ENCODE measurements at places on chromosomes 12 and 14.

- no peak for DNase-seq
Observed at GRCh38 chr12:22173177-22173576, 127.2 kb downstream of the CMAS start.

DNA sequence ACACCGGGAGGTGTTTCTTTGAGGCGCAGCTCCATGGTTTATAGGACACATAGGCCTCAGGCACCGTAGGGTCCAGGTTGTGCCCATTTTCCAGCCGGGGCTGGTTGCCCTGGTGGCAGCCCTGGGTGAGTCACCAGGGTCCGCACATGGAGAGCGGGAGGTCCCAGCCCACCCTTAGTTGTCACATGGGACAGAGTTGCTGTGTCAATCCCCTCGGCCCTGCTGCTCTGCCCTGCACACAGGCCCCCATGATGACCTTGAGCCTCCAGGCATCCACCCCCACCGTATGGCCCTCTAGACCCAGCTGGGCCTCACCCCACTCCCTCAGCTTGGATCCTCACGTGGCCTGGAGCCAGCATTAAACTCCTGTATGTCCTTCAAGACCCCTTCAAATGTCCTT is 7.7 kb downstream of the TRMT61A start:
- DNase-seq: no peak

- no peak for DNase-seq
Observed at GRCh38 chr12:64635356-64635998, 25.2 kb downstream of the RASSF3 start.

- DNase-seq: no peak
Observed at GRCh38 chr12:69981881-69982475, 157.0 kb downstream of the MYRFL start.

DNA sequence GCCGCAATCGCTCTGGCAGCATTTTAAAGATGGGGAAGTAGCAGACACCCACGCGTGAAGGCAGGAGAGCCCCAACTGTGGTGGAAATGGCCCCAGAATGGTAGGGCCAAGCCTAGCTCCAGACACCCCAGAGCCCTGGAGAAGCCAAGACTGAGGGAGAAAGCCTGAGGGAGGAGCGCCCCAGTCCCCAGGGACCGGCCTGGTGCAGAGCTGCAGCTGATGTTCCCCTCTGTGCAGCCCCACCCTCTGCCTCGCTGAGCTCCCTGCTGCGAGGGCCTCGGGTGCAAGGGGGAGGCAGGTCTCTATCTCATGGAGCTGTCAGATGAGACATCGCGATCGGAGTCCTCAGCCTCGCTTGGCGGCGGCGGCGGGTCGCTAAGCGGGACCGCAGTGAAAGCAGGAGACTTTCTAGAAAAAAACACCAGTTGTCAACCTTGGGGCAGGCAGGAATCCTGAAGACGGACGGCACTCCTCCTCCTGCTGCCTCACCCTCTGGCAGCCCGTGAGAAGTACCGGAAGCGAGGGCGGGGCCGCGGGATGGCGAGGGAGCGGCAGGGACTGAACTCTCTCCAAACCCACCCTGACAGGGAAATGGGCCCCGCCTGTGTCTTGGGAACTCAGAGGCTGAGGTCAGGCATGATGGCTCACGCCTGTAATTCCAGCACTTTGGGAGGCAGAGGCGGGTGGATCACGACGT is 6.0 kb downstream of the GAPDH start:
- DNase-seq: peak; percentile 96

All from HTR-8/SVneo (cell line).